ENCODE measurements at places on chromosomes 3 and 15.

GRCh38 chr3:189529468-189529867 lies 101.7 kb upstream of the TP63 start:
- no peak for DNase-seq

DNA sequence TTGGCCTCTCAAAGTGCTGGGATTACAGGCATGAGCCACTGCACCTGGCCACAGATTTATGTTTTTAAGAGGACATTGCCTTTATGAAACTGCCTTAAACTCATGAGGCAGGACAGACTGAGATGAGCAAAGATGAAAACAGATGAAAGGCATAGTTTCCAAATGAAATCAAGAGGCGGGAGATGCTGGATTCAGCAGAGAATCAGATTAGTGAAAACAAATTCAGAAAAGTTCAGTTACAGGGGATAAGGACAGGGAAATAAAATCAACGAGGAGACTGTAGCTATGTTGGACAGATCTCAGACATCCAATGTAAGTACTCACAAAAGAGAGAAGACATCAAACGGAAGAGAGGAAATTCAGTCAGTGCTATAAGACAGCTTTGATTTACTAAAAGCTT lies 68.1 kb downstream of the ADAMTSL3 start:
- DNase-seq, result no peak

DNA sequence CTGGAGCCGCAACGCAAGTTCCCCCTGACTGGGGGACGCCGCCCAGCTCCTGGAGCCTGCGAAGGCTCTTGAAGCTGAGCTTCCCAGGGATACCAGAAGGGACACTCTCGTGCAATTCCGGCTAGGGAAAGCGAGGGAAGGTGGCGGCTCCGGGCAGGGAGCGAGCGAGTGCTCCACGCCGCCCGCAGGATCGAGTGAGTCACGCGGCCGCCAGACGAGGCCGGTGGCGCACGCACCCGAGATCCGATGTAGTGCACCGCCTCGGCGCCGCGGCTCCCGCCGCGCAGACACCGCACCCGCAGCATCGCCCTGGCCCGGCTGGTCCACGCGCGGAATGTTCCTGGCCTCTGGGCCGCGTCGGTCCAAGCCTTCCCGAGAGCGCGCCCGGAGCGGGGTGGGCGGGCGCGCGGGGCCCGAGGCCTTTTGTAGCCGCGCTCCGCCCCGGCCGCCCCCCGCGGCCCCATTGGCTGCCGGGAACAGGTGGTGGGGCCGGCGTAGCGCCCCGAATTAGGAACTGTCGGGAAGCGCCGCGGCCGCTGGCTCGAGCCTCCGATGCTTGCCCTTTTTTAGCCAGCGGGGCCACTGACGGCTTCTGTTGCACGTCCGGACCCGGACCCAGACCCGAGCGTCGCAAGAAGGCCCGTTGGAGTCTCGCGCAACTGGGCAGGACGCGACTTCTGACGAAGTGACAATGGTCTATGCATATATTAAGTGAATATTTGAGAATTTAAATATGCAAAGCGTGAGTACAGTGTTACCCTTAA lies at the start of gene GATM:
Gene GATM (minus strand): TSS at position 396 of the 764 bp plus-strand sequence. CDS start 91 bp downstream, at position 305.
- DNase-seq, result peak; percentile 19

DNA sequence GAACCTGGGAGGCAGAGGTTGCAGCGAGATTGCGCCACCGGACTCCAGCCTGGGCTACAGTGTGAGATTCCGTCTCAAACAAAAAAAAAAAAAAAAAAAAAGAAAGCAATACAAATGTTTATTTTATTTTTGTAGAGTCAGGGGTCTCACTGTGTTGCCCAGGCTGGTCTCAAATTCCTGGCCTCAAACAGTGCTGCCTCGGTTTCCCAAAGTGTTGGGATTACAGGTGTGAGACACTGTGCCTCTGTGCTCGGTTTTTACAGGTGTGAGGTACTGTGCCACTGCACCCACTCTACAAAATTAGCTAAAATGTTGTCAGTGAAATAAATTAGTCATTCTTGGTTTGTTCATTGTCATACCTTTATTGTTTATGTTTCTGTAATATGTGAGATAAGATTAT lies 5.5 kb downstream of the PIAS1 start:
- DNase-seq, result no peak

DNA sequence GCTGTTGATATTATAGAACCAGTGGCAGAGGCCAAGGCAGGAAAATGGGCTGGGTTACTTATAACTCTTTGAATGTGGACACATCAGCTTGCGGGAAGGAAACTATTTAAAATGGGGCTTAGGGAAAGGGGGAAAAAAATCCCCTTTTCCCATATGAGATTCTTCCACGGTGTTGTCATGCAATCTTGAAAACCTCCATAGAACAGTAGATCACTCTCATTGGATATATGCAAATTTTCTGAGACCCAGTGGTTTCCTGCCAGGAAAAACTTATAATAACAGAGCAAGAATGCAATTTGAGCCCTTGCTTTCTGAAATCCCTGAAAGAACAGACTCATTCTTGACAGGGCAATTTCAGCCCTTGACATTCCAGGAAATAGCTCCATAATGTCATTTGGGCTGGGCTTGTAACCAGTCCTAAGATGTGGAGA lies 31.1 kb downstream of the TMEM212 start:
- no peak for DNase-seq

DNA sequence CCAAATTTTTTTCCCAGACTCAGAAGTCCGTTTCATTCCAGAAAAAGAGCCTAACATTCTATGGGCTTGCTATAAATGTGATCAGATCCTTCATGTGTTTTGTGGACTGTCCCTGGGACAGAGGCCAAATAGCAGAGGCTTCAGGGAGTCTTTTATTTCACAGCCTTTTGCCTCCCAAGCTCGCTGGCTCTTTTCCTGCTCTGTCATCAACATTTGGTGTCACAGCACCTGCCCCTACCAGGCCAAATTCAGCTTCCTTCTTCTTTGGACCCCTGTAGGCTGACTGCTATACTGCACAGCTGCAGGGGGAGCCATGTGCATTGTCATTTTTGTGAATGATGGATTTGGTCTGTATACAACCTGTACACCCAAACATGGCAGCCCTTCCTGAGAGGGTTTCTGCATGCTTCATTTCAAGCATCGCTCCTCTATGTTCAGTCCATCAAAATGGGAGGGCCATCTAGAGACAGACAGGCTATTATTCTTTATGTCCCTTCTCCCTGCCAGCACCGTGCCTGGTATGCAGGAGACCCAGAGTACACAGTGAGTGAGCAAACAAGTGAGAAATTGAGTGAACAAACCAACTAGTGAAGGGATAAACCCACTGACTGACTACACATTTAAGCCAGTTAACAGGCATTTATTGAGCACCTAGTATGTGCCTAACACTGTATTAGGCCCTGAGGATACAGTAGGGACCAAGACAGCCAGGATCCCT lies 17.9 kb upstream of the RPP14 start:
- DNase-seq, result no peak

GRCh38 chr3:61903931-61904657 lies 342.7 kb downstream of the PTPRG start:
- no peak for DNase-seq

DNA sequence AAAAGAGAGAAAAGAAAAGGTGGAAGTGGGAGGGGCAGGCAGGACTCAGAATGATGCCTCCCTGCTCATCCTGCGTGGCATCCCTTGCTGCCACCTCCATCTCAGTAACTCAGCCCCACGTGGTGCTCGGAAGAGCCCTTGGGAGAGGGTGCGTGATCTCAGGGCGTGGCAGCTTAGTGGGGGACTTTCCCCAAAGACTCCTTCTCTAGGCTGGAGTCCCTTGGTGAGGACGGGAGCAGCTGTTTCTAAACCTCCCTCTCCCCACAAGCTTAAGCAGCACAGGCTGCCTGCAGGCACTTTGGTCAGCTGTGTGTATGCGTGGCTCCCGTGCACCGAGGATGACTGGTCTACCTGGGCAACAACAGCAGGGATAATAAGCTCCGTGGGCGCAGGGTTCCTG lies 7.4 kb upstream of the ANPEP start:
- DNase-seq, result no peak

GRCh38 chr3:45890405-45890804 lies 4.1 kb downstream of the CCR9 start:
- no peak for DNase-seq

DNA sequence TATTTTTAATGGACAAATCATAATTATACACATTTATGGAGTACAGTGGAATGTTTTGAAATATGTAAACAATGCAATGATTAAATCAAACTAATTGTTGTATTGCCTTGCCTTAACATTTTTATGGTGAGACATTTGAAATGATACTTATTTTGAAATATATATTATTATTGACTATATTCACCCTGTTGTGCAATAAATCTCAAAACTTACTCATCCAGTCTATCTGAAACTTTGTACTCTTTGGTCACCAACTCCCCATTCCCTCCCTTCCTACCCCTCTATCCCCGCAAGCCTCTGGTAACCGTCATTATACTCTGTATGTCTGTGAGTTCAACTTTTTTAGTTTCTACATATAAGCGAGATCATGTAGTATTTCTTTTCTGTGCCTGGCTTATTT lies 74.7 kb upstream of the GOLGA6B start:
- no peak for DNase-seq

- peak; percentile 63 for DNase-seq
These were observed 61.0 kb downstream of the TLE3 start for GRCh38 chr15:70036585-70037291.

- no peak for DNase-seq
These were observed 202.3 kb upstream of the PROK2 start for GRCh38 chr3:71987089-71987735.

DNA sequence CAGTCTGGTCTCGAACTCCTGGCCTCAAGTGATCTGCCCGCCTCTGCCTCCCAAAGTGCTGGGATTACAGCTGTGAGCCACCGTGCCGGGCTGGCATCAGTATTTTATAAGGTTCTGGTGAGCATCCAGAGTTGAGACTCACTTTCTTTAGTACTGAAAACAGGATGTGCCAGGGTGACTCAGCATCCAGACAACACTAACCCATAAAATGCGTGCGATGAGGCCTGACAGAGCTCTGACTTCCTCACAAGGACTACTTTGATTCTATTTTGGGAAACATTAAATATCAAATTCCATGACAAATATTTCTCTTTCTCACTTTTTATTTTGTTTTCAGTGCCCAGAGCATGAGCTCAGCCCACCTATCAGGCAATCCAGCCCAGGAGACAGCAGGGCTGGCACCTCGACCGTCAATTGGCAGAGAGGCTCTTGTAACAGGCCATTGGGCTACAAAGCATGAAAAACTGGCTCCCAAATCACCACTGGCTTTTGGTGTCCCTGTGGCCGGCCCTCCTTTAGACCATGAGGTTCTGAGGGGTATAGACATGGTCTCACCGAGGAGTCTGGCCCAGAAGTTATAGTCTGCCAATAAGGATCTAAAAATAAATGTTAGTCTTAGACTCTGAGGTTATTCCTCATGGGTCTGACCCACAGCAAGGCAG lies 75.0 kb downstream of the FEM1B start:
- no peak for DNase-seq

DNA sequence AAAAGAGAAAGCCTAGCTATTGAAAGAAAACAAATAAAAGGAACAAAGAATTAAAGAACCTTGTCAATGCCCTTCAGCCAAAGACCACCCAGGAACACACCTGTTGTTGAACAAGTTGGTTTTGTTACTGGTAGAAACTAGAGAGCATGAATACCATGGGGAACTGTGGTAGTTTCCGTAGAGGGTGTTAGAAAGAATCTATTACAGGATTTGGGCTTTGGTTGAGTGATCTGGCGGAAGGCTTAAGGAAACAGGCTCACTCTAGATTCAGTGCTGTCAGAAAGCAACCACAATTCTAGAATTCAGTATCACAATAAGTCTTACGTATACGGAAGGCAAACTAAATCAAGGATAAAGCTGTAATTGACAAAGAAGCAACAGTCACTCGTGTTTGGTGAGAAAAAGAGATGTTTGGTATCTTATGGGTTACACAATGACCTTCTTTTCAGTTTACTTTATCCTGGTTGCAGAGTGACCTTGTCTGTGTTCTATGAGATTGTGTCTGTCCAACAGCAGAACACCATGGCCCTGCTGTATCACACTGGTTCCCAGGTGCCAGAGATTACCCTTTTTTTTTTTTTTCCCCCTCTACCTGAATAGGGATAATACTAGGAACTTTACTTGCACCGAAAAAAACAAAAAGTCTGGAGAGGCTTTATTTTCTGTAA lies 265.9 kb downstream of the SHQ1 start:
- no peak for DNase-seq

GRCh38 chr3:118948146-118948545 lies 86.5 kb downstream of the IGSF11 start:
- no peak for DNase-seq

- no peak for DNase-seq
These were observed 139.7 kb downstream of the STAG1 start for GRCh38 chr3:136612512-136612911.

GRCh38 chr15:80695099-80695910 lies at the start of gene ABHD17C:
ABHD17C (plus strand) TSS chr15:80695310; CDS start chr15:80695430, 120 bp downstream.
- no peak for DNase-seq

DNA sequence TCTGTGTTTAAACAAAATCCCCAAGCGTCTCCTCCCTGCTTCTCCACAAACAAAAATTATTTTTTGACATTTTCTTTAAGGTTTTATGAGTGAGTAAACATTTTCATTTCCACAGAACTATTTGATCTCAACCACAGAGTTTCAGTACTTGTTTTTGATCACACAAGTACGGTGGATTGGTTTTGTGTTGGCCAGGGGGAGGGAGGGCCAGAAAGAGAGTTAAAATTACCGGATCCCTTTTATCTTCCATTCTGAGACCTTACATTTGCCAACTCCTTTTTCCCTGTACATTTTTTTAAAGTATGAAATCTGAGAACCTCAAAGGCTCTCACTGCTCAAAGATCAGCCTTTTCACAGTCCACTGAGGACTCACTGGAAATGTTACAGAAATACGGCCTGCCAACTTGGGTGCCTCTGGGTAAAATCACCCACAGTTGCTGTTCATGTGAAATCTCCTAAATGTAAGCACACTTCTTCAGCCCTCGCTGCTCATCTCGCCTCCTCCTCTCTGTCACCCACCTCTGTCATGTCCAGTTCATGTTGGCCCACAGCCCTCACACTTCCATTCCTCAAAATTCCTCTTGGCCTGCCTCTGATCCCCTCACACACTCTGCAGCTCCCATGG lies 1.7 kb downstream of the HOMER2 start:
- no peak for DNase-seq

DNA sequence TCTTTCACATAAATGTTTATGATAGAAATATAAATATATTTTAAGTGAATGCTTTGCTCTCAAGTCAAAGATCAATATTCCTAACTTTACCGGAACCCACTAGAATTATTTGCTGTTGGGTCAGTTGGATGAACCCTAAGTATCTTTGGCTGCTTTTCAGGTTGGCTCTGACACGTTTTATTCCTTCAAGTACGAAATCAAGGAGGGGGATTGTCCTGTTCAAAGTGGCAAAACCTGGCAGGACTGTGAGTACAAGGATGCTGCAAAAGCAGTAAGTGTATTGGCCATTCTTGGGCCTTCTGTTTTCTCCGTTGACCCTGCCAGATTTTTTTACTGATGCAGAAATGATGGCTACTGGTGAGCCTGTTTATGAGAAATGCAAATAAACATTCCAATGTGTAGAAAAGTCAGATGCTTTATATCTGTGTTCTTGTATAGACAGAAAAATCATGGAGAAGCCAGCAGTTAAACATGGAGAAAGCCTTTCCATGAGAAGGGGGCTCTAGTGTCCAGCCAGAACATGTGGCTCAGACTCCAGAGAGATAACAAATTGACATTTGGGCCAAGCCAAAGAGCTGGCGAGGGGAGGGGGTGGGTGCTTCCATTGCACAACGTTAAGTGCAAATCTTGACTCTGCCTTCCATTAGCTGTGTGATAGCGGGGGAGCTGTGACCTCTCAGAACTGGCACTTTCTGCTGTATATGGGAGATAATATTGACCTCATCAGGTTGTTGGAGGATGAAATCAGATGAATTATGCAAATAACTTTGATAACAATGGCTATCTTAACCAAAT lies 3.0 kb downstream of the KNG1 start:
- DNase-seq, result no peak

- DNase-seq, result no peak
These were observed 460.3 kb upstream of the WNT5A start for GRCh38 chr3:55947406-55947805.

- peak; percentile 67 for DNase-seq
These were observed 15.1 kb upstream of the ARHGAP31 start for GRCh38 chr3:119279101-119279554.
